ENCODE measurements at places on chromosomes 12 and 14. TPM values are rescaled to one million over a fixed set of nuclear protein-coding genes. Genes with fewer than 3 reads are reported as not detected.

Gene MYG1
- total RNA-seq: 107 TPM

Gene SPSB2
- 4.7 TPM for total RNA-seq

DNA sequence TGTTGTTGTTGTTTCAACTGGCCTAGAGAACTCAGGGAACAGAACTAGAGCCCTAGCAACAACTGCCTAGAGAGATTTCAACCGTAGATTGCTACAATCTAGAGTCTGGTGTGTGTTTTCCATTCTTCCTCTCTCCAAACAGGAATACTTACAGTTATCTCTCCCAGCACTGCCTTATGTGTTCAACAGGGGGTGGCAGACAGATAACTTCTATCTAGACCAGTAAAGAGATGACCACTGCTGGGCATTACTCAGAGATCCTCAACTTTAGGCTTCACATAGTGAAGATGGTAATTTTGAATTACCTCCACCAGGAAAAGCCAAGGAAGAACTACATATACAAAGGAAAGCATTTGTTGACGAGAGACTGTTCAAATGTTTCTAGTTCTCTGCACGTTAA lies 4.8 kb downstream of the TXNDC16 start:
- DNase-seq: no peak

GRCh38 chr12:118183711-118184110 lies 47.8 kb downstream of the PEBP1 start:
- no peak for DNase-seq

GRCh38 chr12:101694297-101694848 lies 3.1 kb upstream of the CHPT1 start:
- DNase-seq: no peak
